Stimulated activated CD4-positive, alpha-beta T cell treated with anti-CD3 and anti-CD28 coated beads, Interleukin-4, amount 100 ng/mL, for 4 hours (primary cell): ENCODE measurements at places on chromosomes 5 and 9.

DNA sequence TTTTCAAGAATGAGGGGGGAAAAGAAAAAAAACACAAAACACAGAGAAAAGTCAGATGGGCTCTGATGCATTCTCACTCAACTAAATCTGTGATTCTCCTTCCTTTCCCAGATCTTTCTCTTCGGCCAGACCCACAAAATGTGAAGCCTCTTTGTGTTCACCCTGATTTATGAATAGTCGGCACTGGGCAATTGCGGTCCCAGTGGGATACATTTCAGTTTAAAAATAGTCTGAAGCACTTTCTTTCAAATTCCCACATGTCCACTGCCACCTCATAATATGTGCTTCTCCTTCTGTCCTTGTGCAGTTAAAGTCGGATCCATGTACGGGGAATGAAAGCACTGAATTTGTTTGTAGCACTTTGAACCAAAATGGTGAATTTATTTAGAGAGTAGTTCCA, 995.4 kb upstream of the WWC1 start:
- DNase-seq: no peak

- DNase-seq: no peak
Measured at GRCh38 chr5:114018186-114018585, 343.7 kb upstream of the KCNN2 start.

- DNase-seq: no peak
Measured at GRCh38 chr5:54533541-54534190, 16.1 kb downstream of the SNX18 start.

- DNase-seq: peak; percentile 37
Measured at GRCh38 chr9:2857564-2858198, 13.8 kb upstream of the PUM3 start.

DNA sequence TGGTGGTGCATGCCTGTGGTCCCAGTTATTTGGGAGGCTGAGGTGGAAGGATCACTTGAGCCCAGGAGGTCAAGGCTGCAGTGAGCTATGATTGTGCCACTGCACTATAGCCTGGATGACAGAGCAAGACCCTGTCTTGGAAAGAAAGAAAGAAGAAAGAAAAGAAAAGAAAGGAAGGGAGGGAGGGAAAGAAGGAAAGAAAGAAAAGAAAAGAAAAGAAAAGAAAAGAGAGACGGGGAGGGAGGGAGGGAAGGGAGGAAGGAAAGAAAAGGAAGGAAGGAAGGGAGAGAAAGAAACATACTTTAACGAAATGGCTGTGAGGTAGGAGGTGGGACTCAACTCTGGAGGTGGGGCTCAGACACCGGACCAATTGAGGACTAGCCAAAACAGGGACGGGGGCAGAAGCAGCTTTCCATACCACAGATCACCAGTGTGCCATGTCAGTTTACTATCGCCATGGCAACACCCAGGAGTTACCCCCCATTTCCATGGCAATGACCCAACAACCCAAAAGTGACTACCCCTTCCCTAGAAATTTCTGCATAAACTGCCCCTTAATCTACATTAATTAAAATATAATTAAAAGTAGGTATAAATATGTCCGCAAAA, 21.3 kb downstream of the PTGES start:
- no peak for DNase-seq

- DNase-seq: no peak
Measured at GRCh38 chr5:77426670-77427069, 65.4 kb downstream of the WDR41 start.

GRCh38 chr5:159104051-159104651, 4.4 kb upstream of the EBF1 start:
- no peak for DNase-seq

DNA sequence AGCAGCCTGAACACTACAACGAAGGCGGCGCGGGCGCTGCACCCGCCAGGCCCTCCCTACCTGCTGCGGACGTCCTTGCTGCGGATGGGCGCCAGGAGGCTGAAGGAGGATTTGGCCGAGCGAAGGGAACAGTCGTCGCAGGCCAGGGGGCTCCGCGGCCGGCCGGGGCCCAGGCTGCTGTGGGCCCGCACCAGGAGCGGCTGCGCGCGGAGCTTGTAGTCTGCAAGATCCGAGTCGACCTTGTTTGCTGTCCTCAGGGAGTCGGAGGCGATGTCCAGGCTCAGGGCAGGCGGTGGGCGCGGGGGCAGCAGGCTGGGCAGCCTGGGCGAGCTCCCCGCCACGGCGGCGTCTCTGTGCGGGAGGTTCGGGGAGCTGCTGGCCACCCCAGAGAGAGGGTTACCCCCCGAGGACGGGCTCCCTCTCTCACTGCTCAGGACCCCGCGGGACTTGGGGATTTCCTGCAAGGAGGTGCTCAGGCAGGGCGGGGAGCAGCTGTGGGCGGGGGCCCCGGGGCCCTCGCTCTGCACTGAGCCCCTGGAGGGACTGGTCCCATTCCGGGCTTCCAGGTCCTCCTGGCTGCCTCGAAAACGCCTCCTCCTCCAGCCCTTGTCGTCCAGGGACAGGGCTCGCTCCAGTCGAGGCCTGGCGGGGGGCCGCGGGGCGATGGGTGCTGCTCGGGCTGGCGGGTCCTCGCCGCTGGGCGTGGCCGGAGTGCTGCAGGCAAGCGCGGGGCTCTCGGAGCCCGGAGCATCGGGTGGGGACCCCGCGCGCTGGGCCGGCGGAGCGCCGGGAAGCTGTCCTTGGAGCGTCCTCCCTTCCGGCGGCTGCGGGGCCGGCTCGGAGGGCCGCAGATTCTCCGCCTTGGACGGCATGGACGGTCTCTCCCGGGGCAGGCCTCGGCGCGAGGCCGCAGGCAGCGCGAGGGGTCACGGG, 831 bp downstream of the INPP5E start:
- DNase-seq: peak; percentile 56
